ENCODE measurements at places on chromosomes 5 and 9.

DNA sequence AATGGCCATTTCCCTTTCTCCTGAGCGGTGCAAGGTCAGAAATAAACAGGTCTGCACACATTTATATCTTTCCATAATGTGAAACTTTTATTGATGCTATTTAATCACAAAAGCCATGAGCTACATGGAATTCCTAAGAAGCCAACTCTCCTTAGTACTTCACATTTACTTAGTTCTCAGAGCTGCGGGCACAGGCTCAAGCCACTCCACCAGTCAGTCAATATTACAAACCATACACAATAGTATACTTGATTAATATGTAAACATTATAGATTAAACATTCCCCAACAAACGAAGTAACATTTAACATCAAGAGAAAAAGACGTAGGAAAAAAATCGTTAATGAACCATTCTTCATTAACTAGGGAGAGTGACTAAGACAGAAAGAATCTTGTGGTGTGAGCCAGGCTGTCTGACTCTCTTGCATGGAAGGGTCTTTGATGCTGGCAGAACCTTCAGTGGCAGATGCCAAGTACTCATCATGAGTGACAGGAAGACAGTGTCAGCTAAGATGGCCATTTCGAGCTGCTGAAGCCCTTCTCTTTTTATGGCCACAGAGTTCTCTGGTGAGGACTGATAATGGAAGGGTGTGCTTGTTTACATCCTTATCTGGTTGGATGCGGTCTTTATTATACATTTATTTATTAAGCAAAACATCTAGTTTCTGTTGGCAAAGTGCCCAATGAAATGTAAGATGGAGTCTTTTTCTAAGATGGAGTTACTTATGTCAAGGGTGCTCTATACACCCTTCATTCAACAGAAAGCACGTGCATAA is 115.5 kb upstream of the TUT7 start:
- DNase-seq, result no peak

- DNase-seq, result no peak
Measured at GRCh38 chr5:38764937-38765391, 80.8 kb upstream of the OSMR start.

DNA sequence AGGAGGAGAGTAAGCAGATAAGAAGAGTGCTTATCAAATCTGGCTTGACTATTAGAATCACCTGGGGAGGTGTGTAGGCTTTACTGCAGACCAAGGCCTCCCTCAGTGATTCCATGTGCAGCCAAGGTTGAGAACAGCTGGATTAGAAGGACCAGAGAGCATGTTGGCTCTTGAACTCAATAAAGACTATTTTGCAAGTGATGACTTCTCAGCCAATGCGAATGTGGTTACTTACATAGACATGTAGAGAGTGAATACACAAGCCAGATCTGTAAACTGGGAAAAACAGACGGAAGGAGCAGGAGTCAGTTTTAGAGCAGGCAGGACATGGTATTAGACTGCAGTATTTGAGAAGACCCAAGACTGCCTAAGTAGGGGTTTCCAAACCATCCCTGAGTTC is 48.5 kb downstream of the MAMDC2 start:
- DNase-seq, result no peak

- DNase-seq, result no peak
Measured at GRCh38 chr5:139848508-139849100, 53.0 kb downstream of the PSD2 start.

DNA sequence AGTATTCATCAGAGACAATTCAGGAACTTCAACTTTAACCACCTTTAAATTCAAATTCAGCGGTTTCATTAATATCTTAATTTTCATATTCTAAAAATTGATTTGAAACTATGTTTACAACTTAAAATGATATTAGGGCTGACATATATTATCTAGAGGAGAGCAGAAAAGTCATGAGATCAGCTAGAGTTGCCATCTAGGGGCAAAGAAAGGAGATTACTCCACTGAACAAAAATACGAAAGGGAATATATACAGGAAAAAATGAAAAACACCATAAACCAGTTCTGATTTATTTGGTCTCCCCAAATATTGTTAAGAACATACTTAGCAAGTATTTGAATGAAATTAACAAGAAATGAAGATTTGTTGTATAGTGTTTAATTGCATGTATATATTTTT is 946.3 kb downstream of the DTWD2 start:
- DNase-seq, result no peak

DNA sequence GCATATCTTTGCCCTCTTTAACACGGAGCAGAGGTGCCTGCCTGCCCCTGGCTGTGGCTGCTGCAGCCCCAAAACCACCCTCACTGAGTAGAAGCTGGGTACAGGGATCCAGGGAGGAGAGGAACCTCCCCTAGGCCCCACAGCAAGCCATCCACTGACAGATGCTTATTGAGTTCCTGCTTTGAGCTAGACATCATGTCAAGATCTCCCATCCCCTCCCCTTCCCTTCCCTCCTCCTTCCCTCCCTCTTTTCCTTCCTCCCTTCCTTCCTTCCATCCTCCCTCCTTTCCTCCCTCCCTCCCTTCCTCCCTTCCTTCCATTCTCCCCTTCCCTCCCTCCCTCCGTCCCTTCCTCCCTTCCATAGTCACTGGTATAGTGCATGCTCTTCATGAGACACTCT is 29.3 kb downstream of the GOLGA2 start:
- DNase-seq, result no peak

DNA sequence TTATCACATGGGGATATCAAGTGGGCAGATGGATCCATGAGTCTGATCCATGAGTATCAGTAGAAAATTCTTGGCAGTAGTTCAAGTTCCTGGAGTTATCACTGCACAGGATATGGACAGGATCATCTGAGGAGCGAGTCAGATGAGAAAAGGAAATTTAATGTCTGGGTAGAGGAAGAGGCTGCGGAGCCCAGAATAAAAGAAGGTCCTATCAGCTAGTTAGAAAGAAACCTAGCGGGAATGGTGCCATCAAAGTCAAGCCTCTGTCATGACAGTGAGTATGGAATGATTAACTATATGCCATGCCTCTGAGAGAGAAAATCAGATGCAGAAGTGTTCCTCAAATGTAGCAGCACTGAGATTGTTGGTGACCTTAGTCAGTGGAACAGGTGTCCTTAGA is 248.1 kb downstream of the PIK3R1 start:
- no peak for DNase-seq

DNA sequence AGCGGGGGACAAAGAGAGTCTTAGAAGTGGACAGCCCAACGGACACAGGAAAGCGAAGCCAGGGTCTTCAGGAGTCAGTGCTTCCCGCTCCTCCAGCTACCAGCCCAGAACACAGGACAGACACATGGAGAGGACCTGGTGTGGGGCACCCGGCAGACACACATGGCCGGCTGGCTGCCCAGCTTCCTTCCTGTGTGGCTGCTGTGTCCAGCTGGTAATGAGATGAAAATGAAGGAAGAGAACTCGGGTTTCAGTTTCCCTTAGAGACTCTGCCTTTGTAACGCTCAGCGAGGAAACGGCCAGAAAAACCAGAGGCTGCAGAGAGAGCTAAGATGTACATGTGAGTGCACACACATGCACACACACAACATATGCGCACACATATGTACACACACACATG is 87.5 kb downstream of the SECISBP2 start:
- DNase-seq, result no peak

GRCh38 chr9:91589101-91589553 is 165.5 kb upstream of the NFIL3 start:
- peak; percentile 10 for DNase-seq

GRCh38 chr5:66197764-66198405 is 53.8 kb downstream of the SREK1 start:
- DNase-seq, result peak; percentile 48

- DNase-seq, result no peak
Measured at GRCh38 chr5:168340487-168340886, 49.0 kb downstream of the WWC1 start.

DNA sequence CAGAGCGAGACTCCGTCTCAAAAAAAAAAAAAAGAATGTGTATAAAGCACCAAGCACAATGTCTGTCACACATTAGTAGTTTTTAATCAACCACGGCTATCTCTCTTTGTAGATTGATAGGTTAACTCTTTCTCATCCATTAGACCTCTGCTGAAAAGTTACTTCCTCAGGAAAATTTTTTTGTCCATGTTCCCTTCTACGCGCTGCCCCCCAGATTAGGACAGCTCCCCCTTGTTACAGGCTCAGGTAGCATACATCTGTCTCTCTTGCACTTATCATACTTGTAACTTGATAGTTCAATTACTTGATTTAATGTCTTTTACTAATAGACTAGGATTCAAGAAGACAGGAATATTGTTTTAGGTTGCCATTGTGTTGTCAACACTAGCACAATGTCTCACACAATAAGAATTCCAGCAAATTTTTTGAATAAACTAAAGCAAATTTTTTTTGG is 1.5 kb downstream of the SPDL1 start:
- peak; percentile 4 for DNase-seq

DNA sequence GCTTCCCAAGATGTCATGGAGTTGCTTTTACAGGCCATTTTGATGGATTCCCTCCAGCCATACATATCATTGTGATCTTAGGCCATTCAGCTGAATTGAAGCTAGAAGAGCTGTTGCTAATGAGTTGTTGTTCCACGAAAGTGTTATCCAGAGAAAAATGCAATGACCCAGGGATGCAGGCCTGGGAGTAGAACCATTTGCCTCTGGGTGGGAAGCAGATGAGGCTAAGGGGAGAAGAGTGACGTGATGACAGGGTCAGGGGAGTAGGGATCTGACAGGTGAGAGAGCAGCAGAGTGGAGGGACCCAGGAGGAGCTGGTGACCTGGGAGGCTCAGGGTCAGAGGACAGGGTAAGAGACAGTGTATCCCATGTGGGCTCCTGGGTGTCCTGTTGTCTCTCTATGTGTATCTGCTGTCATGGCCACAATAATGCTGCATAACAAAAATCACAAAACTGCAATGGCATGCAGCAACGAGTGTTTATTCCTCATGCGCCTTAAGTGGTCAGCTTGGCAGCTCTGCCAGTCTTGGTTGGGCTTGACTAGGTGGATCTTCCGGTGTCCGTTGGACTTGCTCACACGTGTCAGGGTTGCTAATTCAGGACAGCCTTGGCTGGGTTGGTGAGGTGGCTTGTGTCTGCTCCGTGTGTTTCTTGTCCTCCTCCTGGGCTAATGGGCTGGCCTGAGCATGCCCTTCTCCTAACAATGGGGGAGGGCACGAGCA is 90.6 kb downstream of the LIFR start:
- no peak for DNase-seq

- no peak for DNase-seq
Measured at GRCh38 chr5:88000877-88001276, 267.8 kb downstream of the TMEM161B start.

Measured in HT1080 (cell line).